ENCODE measurements at places on chromosomes 13 and 19.

DNA sequence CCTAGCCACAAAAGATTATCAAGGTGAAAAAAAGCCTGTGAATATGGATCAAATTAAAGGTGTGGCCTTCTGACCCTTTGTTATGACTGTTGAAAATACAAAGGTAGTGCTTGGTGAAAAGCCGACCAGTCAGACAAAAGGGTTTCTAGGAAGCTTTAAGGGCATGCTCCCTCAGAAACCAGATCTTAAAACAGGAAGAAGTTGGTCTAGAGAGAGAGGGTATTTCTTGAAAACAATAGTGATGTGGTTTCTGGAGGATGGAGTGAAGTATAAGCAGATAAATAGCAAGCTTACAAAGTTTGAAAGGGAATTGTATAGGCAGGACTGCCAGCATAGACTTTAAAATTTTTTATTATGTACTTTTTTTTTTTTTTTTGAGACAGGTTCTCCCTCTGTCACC lies 5.0 kb upstream of the EID2 start:
- DNase-seq: no peak

DNA sequence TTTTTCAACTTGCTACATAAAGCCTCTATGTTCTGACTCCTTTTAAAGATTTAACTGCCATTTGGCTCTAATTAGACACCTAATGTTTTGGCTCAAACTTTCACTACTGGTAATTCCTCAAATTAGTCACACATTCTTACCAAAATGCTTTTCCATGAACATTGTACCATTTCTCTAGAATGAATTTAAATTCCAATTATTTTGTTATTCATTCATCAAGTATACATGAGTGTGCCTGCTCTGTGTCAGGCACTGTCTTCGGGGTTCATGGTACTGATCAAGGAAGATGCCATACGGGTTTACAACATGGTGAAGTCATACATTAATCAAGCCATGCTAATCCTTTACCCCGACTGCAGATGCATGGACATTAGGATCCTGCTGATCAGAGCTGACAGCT lies 69.1 kb upstream of the POSTN start:
- DNase-seq: no peak

DNA sequence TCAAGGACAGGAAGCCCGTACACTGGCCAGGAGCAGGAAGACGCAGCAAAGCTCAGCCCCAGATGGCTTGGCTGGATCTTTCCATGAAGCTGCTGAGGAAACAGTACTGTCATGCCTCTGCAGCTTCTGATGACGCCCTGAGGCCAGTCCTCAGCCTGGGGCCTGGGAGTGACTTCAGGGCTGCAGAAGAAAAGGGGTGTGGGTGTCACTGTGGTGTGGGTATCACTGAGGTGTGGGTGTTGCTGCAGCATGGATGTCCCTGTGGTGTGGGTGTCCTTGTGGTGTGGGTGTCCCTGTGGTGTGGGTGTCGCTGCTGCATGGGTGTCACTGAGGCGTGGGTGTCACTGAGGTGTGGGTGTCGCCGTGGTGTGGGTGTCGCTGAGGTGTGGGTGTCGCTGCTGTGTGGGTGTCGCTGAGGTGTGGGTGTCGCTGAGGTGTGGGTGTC lies 12.0 kb upstream of the GAS6 start:
- no peak for DNase-seq

DNA sequence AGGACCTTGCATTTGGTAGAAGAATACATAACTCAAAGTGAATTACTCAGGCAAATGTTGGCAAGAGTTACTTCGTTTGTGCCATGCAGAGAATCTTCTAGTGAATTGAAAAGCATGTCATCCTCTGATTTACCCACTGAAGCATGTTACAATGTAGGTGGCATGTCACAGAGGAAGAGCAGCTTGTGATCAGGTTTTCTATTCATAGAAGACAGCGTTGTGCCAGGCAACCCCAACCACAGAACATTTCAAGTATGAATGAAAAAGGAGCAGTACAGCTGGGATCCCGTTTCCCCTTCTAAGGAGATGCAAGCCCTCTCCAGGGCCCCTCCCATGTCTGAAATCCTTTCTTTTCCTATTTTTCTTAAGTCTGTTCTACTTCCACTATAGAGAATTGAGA lies 6.0 kb upstream of the KATNAL1 start:
- DNase-seq: no peak

DNA sequence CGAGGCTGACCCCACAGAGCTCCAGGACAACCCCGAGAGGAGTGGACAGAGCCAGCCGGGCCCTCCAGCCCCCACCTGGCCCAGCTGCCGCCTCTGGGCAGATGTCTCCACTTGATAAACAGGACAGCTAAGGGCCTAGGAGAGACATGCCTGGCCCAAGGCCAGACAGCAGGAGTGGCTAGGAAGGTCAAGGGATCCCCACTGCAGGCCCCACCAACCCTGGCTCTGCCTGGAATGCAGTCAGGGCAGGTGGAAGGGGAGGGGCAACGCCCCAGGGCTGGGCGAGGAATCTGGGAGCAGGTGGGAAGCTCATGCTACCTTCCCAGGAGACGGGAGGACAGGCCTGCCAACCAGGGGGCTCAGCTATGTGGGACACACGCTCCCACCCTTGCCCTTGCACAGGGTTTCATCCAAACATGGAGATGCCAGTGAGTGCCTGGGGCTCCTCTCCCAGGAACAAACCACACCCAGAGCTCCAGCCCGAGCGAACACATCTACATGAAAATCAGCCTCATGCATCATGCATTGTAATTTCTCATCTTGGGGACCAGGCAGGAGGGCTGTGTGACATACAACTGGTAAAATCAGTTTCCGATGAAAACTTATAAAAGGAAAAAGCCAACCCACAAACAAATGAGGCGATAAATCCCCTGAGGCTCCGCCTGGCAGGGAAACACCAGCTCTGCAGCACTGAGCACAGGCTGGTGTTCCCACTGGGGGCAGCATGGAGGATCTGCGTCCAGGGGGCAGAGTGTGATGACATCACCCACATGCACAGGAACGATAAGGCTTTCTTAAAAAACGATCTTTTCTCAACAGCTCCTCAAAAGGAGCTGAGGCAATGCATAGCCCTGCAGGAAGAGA lies 25.0 kb downstream of the SH3GL1 start:
- DNase-seq: no peak

DNA sequence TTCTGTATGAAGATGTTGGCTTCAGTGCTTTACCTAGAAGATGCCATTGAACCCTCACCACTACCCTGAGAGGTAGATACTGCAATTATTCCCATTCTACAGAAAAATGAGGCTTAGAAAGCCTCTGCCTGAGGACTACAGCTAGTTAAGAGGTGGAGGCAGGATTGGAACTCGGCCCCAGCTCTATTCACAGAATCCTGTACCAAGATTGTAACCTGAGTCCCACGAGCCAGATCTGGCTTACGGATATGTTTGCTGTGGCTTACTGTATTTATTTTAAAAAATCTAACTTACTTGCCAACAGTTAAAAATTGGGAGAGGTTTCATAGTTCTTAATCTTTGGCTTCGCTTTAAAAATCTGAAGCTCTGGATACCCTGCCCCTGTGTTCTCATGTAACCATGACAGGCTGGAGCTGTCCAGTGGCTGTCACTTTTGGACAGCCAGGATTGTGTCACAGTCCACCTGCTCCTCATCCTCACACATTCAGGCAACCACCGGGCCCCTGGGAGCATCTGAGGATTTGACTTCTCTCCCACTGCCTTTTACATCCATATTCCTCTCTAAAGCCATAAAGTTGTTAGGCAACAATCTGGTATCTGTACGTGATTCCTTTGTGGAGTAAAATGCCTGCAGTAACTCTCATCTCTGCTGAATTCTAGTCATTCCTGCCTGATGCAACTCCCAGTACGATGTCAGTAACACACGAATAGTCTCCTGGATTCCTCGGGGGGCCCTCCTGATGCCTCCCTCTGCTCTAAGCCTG lies 160.8 kb upstream of the SERP2 start:
- no peak for DNase-seq

GRCh38 chr13:67277581-67277980 lies 47.4 kb upstream of the PCDH9 start:
- DNase-seq: no peak

DNA sequence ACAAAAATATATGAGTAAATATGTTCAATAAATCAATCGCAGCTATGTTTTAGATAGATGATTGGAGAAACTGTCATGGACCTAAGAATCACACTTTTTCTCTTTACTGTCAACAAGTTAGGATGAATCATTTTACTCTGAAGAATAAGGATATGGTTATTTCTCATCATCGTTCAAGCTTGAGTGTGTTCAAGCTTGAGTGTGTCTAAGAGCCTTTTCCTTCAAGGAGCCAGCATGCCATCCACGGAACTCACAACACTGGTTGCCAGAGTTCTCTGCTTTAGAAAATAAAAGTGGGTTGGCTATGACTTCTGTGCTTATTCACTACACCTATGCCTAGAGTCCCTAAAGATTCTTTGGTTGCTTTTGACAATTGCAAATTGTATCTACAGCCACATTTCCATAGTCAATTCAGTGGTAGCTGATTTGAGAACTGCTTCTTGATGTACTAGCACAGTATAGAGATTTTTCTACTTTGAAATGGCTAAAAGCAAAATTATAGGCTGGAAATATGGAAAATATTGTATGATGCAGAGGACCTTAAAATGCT lies 58.1 kb upstream of the SCEL start:
- DNase-seq: no peak

GRCh38 chr19:47523473-47523872 lies 8.6 kb upstream of the NAPA start:
- peak; percentile 52 for DNase-seq

GRCh38 chr19:6402837-6403608 lies 10.1 kb upstream of the GTF2F1 start:
- no peak for DNase-seq

DNA sequence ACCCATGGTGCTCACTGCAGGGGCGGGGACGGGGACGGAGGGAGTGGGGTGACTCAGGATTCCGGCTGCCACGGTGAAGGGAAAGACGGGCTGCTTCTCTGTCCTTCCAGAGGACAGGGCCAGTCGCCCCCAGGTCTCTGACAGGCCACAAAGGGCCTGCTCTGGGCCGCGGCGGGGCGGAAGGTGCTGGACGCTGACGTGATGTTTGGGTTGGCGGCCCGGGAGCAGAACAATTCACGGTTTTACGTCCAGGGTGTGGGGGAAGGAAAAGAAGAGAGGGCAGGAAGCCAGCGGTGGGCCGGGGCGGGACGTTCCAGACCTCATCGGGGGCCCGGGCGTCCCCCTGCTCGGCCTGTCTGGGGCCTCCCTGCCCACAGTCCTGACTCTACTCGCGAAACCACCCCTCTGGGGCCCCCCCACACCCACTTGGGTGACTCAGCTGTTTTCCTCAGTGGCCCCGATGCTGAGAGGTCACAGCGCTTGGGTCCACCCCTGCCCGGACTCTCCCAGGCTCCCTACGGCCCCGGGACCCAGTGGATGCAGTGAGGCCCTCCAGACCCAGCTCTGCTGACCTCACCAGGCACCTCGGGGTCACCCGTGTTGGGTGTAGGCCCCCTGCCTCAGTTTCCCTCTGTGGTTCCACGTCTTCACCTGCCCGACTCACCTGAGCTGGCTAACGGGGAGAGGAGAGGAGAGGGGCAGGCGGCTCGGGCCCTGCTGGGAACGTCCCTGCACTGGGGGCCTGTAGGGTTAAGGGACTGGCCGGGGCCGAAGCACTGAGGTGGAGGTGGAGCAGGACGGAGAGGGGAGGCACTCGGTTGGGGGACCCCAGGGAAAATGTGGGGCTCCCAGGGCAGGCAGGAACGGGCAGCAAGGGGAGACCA lies 29.2 kb downstream of the PIP5K1C start:
- DNase-seq: no peak

- no peak for DNase-seq
Observed at GRCh38 chr13:97245011-97245410, 22.9 kb downstream of the MBNL2 start.

- no peak for DNase-seq
Observed at GRCh38 chr13:83877651-83878355, 4.5 kb downstream of the SLITRK1 start.

- DNase-seq: no peak
Observed at GRCh38 chr13:28035146-28035782, 46.8 kb upstream of the URAD start.

- DNase-seq: no peak
Observed at GRCh38 chr19:17778251-17778967, 16.5 kb upstream of the B3GNT3 start.

DNA sequence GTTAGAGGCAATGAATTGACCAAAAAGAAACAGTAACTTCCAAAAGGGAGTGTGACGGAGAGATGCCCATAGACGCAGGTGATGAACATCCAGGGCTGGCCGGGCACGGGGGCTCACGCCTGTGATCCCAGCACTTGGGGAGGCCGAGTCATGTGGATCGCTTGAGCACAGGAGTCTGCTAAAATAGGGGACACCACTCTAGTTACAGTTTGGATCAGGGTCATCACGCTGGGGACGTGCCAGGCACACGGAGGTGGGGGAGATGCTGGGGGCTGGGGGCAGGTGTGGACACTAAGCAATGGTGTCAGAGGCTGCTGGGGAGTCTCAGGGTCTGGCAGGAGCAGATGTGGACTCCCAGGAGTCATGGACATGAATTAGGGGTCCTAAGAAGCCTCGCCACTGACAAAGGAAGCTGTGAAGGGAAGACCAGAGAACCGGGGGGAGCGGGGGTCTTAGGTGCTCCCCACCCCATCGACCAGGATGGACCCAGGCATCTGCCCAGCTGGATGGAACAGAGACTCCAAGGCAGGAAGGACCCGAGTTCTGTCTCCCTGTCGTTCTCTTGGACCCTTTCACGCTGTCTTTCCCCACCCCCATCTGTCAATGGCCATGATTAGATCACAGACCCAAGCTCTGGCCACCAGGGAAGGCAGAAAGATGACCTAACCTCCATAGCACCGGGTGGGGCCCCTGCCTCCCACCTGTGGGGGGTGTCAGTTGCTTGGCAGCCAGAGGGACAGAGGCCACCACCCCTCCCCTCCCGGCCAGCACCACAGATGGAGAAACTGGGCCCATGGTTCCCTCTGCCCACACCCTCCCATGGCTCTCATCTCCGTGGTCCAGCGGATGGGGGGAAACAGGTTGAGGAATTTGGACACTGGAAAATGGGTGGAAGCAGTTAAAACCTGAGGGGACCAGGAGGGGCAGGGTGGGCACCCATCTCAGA lies 19.6 kb downstream of the CCDC8 start:
- no peak for DNase-seq

GRCh38 chr13:30827578-30827925 lies 78.5 kb upstream of the MEDAG start:
- DNase-seq: no peak

DNA sequence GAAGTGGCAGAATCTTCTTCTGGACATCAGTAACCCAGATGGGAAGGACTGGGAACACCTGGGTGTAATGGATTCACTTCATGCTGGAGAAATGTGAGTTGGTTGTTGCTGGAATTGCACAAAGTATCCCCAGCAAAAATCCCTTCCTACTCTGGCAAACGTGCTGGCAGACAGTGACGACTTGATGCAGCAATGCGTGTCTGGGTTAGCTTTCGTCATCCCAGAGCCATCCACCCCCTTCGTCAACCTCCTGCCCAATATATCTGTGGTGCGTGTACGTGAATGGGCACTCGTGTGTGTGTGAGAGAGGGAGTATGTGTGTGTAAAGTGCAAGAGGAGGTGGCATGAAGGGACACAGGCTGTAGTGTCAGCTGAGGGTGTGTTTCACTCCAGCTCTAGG lies 70.9 kb downstream of the TM9SF2 start:
- no peak for DNase-seq
